ENCODE measurements at places on chromosomes 5 and 9. TPM values are rescaled to one million over a fixed set of nuclear protein-coding genes. Genes with fewer than 3 reads are reported as not detected.

CCDC187 gene
- total RNA-seq, result not detected

DNA sequence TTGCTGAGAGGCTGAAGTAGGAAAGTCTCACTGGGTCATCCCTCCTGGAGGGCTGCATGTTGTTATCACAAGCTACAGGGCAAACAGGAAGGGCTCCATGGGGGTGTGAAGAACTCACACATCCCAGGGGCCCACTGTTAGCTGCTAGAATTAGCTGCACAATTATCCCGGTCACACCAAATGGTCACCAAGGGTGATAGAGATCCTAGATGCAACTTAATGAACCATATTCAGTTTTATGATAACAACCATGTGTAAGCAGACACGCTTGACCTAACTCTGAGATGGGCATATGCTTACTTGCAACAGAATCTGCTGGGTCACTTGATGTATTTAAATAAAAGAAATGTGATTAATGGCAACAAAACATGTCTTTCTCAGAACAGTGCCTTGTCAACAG is 143.5 kb upstream of the C6 start:
- DNase-seq, result no peak

GRCh38 chr5:97847920-97848631 is 665.0 kb upstream of the RIOK2 start:
- DNase-seq, result no peak

HACD4 gene
- total RNA-seq, result 2.8 TPM

DNA sequence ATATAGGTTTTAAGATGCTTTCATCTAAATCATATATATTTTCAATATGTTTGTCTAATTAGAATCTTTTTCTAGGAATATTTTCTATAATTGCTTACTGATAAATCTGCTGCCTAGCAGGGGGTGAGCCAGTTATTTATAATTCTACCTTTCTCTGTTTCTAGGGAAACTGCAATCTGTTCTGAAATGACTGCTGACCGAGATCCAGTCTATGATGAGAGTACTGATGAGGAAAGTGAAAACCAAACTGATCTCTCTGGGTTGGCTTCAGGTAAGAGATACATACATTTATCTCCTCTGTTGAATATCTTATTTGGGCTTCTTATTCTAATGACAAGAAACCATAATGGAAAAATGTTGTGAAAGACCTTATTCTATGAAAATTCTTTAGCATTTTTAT is 127.3 kb downstream of the XRCC4 start:
- no peak for DNase-seq

DNA sequence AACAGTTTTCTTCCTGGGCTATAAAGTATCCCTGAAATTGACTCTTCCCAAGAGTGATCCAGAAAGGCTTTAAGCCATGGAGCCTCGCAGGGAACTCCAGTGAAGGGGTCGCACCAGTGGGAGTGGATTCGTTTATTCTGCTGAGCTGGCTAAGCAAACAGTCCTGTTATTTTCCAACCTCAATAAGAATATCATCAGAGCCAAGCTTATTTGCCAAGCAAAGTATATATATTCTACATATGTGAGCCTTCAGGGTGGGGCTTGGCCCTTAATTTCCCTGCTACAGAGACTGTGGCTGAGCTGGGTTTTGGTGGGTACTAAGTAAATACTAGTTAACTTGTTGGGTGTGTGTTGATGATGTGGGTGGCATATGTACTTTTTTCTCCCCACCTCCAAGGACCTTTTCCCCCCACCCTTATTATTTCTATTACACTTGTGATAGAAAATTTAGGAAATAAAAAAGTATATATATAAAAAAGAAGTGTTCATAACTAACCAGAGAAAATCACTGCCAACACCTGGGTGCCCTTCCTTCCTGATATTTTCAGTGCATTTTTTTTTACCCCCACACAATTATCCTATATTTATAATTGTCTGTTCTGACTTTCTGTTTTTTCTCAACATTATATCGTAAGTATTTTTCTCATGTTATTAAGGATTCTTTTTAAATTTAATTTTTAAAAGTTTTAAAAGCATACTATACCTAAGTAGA is 5.3 kb downstream of the GSN start:
- DNase-seq, result no peak

- no peak for DNase-seq
Measured at GRCh38 chr5:94908889-94909480, 290.5 kb downstream of the SLF1 start.

DNA sequence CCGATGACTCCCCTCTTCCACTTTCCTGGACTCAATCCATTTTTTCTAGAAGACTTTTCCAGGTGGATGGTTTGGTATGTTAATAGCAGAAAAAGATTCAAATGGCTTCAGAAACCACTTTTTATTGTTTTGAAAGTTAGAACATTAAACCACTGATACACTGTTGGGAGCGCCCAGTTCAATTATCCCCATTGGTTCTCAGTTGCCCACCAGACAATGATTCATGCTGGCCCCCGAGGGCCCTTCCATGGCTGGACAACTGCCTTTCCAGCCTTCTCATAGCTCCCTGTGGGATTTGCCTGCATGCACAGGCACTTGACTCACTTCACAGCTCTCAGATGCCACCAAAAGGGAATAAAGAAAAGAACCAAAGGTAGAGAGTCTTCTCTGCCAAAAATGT is 21.3 kb upstream of the ANKRD34B start:
- no peak for DNase-seq

DNA sequence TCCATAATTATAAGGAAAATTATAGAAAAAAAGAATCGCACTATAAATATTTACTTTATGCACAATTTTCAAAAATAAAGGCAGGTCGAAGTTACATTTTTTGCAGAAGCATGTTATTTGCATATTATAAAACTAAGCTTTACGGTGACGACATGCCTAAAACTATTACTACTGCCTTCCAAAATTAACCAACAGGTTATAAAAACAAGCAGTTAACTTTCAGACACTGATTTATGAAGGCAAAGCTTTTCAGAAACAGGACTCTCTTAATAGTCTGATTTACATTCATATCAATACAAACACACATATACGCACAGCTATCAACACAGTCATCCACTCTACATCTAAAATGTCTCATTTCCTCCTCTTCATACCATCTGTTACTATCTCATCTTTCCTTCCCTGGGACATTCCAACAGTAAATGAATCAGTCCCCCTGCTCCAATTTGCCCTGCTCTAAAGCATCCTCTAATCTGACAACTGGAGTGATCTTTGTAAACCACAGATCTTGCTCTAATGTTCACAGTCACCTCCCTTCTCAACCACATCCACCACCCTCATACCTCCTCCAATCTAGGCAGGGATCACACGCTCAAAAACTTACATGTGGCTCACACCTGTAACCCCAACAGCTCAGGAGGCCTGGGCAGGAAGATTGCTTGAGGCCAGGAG is 21.6 kb downstream of the FBXW11 start:
- no peak for DNase-seq

GRCh38 chr5:84168841-84169240 is 215.8 kb downstream of the EDIL3 start:
- no peak for DNase-seq

HCN1 gene
- total RNA-seq, result 0.13 TPM

CATSPER3 gene
- 0.54 TPM for total RNA-seq

DNA sequence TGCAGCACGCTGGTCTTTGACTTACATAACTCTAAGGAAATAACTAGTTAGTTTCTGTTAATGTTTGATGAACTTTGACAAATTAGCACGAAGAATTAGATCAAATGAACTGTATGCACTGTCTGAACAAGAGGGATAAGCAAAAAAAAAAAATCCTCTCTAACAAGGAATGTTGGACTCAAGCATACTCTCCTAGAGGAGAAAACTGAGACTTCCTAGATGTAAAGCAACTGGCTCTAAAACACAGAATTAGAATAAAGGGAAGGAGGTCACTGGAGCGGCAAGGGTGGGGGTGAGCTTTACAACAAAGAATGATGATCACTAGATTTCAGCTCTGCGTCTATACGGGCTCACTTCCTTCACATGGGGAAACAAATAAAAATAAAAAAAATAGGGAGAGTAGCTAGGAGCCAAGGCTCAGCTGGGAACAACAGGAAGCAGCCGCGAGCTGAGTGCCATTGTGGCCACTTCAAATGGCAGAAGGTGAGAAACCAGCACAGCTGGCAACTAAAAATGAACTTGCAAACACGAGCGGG is 48.7 kb upstream of the CEMIP2 start:
- no peak for DNase-seq

GRCh38 chr9:20707708-20708107 is 23.6 kb downstream of the FOCAD start:
- DNase-seq, result no peak

SV2C gene
- total RNA-seq, result 0.27 TPM

SEMA6A gene
- 6.3 TPM for total RNA-seq

GPR150 gene
- total RNA-seq, result 0.17 TPM

DNA sequence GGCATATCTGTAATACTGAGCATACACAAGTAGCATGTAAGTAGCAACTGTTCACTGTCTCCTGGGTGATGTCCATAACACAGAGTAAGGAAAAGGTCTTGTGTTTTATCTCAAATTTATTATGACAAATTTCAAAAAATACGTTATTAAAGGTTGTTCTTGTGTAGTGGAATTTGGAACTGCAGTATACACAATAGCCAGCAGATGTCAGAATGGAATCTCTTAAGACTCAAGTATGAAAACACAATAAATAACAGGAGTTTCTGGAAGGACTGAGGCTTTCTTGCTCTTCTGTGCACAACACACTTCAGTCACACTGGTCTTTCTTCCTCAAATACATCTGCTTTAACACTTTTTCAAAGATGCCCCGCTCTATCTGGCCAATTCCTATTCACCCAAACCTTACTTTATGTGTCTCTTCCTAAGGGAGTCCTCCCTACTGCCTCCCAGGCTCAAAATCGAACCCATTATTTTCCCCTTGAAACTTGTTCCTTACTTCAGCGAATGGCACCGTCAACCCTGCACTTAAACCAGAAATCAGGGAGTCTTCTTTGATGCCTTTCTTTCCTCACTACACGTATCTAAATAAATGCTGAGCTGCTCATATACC is 6.5 kb upstream of the FBXO10 start:
- no peak for DNase-seq

SPINK7 gene
- total RNA-seq, result not detected

- no peak for DNase-seq
Measured at GRCh38 chr5:1895739-1896420, 13.2 kb upstream of the IRX4 start.

- DNase-seq, result no peak
Measured at GRCh38 chr5:99187611-99188010, 258.8 kb upstream of the CHD1 start.

DNA sequence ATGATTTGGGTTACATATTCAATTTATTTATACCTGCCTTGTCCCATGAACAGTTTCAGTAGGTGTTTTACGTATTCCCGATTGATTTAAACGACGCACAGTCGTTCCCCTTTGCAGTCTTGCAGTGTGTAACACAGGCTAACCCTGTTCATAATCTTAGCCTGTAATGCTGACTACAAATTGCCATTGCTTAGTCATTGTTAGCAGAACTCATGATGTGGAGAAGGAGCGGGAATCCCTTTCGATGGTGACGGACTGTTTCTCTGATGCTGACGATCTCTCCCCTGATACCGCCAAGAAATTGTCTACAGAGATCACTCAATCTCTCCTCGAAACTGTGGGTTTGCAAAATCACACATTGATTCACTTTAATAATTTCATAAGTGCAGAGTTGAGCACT is 93.2 kb downstream of the MRPL36 start:
- DNase-seq, result no peak

GRCh38 chr9:131138676-131139075 is 13.3 kb downstream of the NUP214 start:
- DNase-seq, result no peak

KCTD16 gene
- total RNA-seq, result 0.32 TPM

- peak; percentile 64 for DNase-seq
Measured at GRCh38 chr9:129609486-129610212, 11.3 kb downstream of the C9orf50 start.

DNA sequence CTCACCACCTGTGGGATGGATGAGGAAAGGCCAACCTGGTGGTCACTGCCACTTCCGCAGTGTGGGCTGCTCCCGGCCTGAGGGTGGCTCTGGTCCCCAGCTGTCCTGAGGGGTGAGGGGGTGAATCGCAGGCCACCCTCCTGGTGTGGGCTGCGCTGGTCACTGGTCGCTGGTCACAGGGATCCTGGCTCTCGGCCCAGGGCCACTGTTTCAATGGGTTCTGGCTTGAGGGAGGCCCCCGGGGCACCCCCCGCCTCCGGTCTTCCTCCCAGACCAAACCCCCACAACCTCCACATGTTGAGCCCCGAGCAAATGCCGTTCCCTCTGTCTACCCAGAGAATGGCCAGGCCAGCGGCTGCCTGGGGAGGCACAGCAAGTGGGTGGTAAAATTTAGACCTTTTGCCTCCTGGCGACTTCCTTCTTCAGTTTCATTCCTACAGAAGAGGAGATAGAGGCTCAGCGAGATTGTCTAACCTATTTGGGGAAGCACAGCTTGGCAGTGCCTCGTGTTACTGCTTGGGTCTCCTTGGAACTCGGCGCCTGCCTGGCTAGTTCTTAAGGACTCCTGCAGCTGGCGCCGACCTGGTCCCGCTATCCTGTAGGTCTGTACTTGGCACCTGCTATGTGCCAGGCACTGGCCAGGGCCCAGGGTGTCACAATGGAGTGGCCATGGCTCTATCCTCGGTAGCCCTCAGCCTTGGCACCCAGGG is 48.2 kb downstream of the RXRA start:
- no peak for DNase-seq

ANKRD33B gene
- total RNA-seq, result 24.5 TPM

GRCh38 chr9:103755441-103755840 is 338.7 kb upstream of the SMC2 start:
- DNase-seq, result no peak

DNA sequence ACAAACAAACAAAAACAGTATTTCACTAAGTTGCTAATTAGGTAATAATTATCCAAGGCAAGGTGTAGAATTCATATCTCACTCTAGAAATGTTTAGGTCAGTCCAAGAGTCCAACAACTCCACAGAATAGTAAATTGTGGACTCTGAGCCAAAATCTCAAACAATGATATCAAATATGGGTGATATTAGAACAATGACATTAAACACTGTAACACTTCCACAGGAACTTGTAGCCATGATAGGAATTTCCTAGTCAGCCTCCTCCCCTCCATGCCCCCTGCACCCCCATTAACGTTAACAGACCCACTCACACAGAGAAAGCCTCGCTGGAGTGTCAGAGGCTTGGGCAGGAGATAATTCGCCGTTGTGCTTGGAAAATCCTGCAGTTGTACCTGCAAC is 305.0 kb upstream of the PIK3R1 start:
- DNase-seq, result no peak

- DNase-seq, result no peak
Measured at GRCh38 chr5:176888865-176889165, 10.3 kb downstream of the HK3 start.

GRCh38 chr9:85420750-85421149 is 321.0 kb downstream of the AGTPBP1 start:
- DNase-seq, result no peak

DNA sequence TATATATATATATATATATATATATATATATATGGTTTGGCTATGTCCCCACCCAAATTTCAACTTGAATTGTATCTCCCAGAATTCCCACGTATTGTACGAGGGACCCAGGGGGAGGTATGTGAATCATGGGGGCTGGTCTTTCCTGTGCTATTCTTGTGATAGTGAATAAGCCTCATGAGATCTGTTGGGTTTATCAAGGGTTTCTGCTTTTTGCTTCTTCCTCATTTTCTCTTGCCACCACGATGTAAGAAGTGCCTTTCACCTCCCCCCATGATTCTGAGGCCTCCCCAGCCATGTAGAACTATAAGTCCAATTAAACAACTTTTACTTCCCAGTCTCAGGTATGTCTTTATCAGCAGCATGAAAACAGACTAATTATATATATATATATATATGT is 52.3 kb upstream of the ADAMTS2 start:
- DNase-seq, result no peak

Data from heart left ventricle (tissue), 16 donors.